ENCODE measurements at places on chromosomes 16 and 17. TPM values are rescaled to one million over a fixed set of nuclear protein-coding genes. Genes with fewer than 3 reads are reported as not detected.

Gene TBX6
- total RNA-seq, result not detected

Gene SETD6
- total RNA-seq, result 15.3 TPM

Gene MYH1
- total RNA-seq, result not detected

Gene EFCAB5
- not detected for total RNA-seq

Gene TRPV3
- 1.2 TPM for total RNA-seq

Gene HP
- not detected for total RNA-seq

Gene AP2B1
- total RNA-seq, result 98.1 TPM

Gene OR2C1
- not detected for total RNA-seq

Gene CCL11
- total RNA-seq, result not detected

Gene SYT17
- total RNA-seq, result 0.55 TPM

Gene DNAH17
- total RNA-seq, result 0.02 TPM

Gene ROGDI
- total RNA-seq, result 33.3 TPM

Gene GSG1L
- not detected for total RNA-seq

Gene TBC1D3E
- total RNA-seq, result not detected

Gene RHBDF1
- 43.7 TPM for total RNA-seq

Gene ELMO3
- 0.48 TPM for total RNA-seq

Gene PITPNM3
- 13.0 TPM for total RNA-seq

Gene TSPOAP1
- not detected for total RNA-seq

Gene ARHGAP27
- total RNA-seq, result 9.5 TPM

Gene KRTAP4-7
- not detected for total RNA-seq

Gene FA2H
- 0.03 TPM for total RNA-seq

Gene NLGN2
- 12.3 TPM for total RNA-seq

Gene CRHR1
- 0.10 TPM for total RNA-seq

Gene RHBDL1
- total RNA-seq, result 2.8 TPM

Gene HEATR9
- not detected for total RNA-seq

Gene ABCA8
- not detected for total RNA-seq

Gene SULT1A1
- 94.4 TPM for total RNA-seq

Gene RPRML
- not detected for total RNA-seq

Gene SLC47A1
- total RNA-seq, result 7.3 TPM

Gene GPR139
- not detected for total RNA-seq

Gene ARSG
- total RNA-seq, result 0.77 TPM

Gene SP6
- total RNA-seq, result 0.46 TPM

Gene TERB1
- total RNA-seq, result not detected

Gene TPSB2
- 1.1 TPM for total RNA-seq

Gene KLHL10
- total RNA-seq, result not detected

Gene ZG16B
- 1.3 TPM for total RNA-seq

Gene LLGL2
- total RNA-seq, result 4.0 TPM

Gene PPP1R1B
- not detected for total RNA-seq
